ENCODE measurements at places on chromosomes 5 and 9.

DNA sequence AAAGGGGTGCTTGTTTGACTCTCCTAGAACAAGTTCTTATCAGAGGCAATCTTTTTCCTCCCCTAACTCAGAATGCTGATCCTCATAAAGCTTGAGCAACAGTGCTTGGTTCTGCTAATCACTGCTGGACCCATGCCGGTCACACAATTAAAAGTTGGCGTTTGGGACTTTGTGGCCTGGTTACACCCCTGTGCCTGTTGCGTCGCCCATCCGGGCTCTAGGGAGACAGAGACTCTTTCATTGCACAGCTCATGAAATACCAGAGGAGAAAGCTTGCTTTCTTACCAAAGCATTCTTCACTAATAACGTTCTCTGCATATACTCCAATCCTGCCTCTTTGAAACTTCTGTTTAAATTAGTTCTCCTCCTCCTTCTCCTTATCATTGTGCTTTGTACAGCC is 301.1 kb downstream of the NR3C1 start:
- no peak for DNase-seq

DNA sequence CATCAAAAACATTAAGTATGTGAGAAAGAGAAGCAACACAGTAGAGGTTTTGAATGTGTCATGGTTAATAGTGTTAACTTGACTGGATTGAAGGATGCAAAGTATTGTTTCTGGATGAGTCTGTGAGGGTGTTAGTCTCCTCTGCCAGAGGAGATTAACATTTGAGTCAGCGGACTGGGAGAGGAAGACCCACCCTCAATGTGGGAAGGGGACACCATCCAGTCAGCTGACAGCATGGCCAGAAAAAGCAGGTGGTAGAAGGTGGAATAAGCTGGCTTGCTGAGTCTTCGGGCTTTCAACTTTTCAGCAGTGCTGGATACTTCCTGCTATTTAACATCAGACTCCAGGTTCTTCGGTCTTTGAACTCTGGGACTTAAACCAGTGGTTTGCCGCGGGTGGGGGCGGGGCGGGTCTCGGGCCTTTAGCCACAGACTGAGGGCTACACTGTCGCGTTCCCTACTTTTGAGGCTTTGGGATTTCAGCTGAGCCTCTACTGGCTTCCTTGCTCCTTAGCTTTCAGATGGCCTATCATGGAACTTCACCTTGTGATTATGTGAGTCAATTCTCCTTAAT is 309.9 kb upstream of the ST8SIA4 start:
- DNase-seq: no peak

DNA sequence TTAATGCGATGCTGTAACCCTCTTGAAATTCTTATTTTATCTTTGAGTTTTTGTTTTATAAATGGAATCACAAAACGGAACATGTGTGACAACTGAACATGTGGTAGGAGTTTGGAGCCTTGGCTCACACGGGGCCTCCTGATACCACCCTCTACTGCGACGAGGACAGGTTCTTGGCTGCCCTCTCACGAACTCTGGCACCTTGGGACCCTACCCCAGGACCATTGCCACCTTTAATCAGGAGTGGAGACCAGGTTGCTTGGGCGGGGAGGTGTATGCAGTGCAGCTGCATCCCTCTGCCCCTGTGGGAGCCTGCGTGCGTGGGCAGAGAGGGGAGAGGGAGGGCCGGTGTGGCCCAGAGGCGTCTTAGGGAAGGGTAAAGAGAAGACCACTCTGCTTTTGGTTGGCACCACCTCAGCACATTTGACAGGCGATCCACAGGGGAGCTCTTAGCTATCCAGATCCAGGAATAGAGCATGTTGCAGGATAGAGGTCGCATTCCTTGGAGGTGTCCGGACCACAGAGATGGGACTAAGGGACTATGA is 753.9 kb upstream of the PTPRD start:
- DNase-seq: no peak

- no peak for DNase-seq
Measured at GRCh38 chr5:179827680-179828079, 7.0 kb downstream of the SQSTM1 start.

GRCh38 chr9:128701227-128701854 is 962 bp upstream of the PKN3 start:
- DNase-seq: no peak

GRCh38 chr5:7886849-7887475 is 18.0 kb downstream of the MTRR start:
- DNase-seq: no peak

- DNase-seq: no peak
Measured at GRCh38 chr9:27183701-27184100, 74.7 kb downstream of the TEK start.

DNA sequence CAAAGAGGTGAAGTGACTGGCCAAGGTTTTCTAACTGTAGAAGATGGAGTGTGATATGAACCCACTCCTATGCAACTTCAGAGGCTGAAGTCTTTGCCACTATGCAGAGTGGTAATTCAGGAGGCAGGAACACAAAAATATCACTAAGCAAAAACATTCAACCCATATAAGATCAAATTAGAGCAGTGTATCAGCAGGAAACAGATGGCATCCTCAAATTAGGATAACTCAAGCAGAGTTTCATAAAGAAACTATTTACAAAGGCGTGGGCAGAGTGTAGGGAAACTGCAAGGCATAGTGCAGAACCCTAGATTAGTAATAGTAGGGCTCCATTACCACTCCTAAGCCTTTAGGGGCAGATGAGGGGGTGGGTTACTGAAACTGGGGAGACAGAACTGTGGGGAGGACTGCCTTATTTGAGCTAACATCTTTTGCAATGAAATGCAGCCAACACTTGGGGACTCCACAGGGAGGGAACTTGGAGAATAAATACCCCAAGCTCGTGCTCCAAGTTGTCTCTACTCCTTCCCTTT is 72.2 kb downstream of the PTTG1 start:
- DNase-seq: no peak

GRCh38 chr5:92023555-92023954 is 640.4 kb upstream of the ARRDC3 start:
- DNase-seq: no peak

DNA sequence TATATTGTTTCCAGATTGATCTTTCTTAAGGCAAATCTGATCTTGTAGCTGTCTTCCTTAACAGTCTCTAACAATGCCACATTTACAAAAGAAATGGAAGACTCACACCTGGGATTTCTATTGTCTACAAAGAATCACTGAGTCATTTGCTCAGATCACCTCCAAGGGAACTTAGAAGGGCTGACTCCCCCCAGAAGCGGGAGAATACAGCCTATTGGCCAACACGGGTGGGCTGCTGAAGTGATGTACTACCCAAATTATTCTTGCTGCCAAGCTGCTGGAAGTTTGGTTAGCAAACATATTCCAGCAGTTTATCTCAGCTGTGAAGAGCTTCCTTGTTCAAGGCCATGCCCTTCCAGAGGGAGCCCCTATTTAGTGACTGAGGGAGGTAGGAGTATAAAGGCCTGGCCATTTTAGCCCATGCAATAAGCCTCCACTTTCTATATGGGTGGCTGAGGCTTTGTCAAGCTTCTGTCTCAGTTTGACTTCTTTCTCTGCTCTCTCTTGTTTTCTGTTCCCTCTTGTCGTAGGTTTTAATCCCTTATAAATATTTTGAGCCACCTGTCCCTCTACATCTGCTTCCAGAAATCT is 379.4 kb downstream of the PRR16 start:
- no peak for DNase-seq

GRCh38 chr9:131422241-131422792 is 28.4 kb downstream of the PRRC2B start:
- no peak for DNase-seq
